Activated T-cell treated with anti-CD3 and anti-CD28 coated beads for 24 hours (primary cell): ENCODE measurements at places on chromosomes 4 and X.

DNA sequence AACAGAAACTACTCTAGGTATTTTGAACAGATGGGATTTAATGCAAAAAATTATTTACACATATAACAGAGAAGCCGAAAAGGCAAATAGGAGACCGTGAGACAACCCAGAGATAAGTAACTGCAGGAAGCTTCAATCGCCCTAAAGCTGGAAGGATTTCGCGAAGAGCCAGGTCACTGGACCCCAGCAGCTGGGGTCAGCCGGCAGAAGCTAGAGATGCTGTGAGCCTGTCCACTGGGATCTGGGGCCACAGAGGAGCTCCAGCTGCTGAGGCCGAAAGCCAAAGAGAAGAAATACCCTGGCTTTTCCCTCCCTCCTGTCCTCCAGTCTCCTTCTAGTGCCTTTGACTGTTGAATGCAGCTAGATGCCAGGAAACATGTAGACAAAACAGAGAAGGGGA lies 192.8 kb upstream of the BCOR start:
- no peak for DNase-seq

- no peak for DNase-seq
Measured at GRCh38 chr4:23631255-23631950, 258.4 kb downstream of the PPARGC1A start.

- DNase-seq, result no peak
Measured at GRCh38 chr4:14257903-14258302, 630.4 kb upstream of the BOD1L1 start.

GRCh38 chrX:67563469-67564448 lies 19.9 kb downstream of the AR start:
- no peak for DNase-seq

- no peak for DNase-seq
Measured at GRCh38 chr4:71609167-71609566, 174.7 kb downstream of the GC start.

DNA sequence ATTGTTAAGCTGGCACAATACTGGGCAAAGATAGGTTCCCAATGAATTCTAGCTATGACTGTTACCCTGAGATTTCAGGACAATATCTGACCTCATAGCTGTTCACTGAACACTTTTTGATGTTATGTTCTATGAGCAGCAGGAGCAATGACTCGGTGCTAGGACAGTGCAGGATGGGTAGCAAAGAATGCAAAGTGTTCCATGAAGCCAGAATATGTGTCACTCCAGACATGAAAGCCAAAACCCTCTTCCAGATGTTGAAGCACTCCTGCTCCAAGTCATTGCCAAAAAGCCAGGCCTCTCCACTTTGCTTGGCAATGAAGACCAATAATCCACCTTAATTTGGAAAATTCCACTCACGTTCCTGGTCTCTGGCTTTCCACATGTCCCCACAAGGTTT lies 300.9 kb upstream of the CPEB2 start:
- no peak for DNase-seq

- no peak for DNase-seq
Measured at GRCh38 chr4:2996415-2996814, 33.0 kb downstream of the GRK4 start.

GRCh38 chrX:34279866-34280560 lies 147.9 kb upstream of the FAM47A start:
- DNase-seq, result no peak

DNA sequence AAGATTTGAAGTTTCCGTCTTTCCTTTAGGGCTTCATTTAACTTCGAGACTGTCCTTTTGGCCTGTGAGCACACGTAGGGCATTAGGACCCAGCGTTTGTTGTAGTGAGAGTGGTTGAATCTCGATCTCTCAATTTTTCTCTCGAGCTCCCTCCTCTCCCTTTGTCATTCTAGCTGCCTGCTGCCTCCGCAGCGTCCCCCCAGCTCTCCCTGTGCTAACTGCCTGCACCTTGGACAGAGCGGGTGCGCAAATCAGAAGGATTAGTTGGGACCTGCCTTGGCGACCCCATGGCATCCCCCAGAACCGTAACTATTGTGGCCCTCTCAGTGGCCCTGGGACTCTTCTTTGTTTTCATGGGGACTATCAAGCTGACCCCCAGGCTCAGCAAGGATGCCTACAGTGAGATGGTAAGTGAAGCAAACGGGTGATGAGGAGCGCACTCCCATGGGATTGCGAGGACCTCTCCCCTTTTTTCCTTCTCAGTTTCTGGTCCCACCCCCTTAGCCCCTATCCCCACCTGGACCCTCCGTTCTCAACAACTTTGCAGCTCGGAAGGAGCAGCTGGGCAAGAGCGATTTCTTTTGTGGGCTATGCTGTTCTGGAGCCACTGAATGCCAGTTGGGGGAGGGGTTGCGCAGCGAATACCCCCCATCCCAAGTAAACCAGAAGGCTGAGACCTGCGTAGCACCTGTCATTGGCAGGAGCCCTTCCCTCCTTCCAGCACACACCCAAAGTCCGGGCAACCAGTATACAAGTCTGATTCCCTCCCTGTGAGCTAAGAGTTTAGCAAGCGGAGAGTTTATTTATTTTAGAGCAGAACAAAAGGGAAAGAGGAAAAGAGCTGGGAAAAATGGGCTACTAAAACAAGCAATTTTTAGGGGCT lies at the start of gene TMEM35A:
TMEM35A (plus strand) TSS at position 164 of the 883 bp plus-strand sequence; CDS start at position 288, 124 bp downstream.
- DNase-seq, result no peak

- DNase-seq, result no peak
Measured at GRCh38 chr4:183550345-183551093, 45.7 kb downstream of the ING2 start.

GRCh38 chr4:185811509-185812364 lies at the start of gene SORBS2:
TSS of gene SORBS2 (minus strand) at chr4:185812194. CDS start at chr4:185690571, 121,623 bp downstream.
- DNase-seq, result no peak

- no peak for DNase-seq
Measured at GRCh38 chr4:47899639-47900038, 14.7 kb downstream of the NFXL1 start.

DNA sequence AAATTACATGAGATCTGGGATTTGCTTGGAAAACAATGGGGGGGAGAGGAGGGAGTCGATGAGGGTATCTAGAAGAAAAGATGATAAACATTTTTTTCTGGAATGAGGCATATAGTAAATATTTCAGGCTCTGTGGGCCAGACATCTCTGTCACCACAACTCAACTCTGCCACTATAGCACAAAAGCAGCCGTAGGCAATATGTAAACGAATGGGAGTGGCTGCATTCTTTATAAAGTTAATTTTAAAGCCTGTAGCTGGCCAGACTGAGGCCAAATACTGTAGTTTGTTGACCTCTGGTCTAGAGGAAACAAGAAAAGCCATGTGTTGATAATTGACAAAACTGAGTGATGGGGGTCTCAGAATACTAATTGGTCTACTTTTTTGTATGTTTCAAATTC lies 14.1 kb upstream of the TCEANC start:
- DNase-seq, result no peak

- DNase-seq, result no peak
Measured at GRCh38 chr4:110959041-110959643, 336.3 kb upstream of the PITX2 start.

- DNase-seq, result no peak
Measured at GRCh38 chr4:109708990-109709389, 5.7 kb upstream of the CASP6 start.

GRCh38 chr4:1720163-1720983 lies 750 bp downstream of the TMEM129 start:
- DNase-seq, result no peak

- no peak for DNase-seq
Measured at GRCh38 chrX:20432746-20433387, 166.2 kb upstream of the RPS6KA3 start.

DNA sequence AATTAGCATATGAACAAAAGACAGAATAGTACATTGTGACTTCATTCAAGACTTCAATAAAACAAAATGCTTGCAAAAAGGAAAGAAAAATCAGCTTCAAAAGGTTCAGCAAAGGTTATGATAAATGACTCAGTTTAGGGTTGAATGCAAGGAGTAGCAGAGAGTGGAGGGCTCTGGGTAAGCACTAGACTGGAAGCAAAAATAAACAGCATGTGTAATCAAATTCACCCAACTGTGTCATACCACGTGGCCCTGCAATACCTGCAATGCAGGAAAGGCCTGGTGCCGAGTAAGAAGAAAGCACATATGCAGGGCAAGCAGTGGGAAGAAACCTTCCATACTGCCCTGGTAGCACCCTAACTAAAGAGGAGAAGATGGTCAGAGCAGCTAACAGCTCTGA lies 88.7 kb downstream of the ATP11C start:
- DNase-seq, result no peak

DNA sequence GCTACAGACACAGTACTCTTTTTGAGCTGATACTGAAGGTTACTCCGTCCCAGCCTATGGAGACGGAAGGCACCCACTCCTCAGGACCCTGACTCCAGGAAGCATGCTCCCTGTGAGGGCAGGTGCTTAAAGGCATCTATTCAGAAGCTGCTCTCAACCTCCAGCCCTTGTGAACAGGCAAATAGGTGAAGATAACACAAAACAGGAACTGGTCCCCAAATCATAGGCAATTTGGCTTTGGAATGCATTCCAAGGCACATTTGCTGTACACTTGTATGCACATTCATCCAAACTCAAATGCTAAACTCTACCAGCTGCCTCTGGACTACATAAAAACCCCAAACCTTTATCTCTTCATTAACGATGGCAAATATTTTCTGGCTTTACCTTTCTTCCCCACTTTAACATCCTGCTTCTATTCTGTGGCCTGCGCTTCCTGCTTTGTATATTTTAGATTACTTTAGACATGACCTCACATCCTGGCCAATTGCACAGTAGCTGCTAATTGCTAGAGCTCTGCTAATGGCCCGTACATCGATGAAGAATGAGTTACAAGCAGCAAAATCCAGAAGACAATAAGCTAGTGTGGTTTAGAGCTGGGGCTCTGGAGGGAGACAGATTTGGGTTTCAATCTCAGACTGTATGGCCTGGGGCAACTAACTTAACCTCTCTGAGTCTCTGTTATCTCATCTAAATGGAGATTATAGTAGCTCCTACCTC lies 3.2 kb downstream of the SEL1L3 start:
- no peak for DNase-seq

- no peak for DNase-seq
Measured at GRCh38 chr4:34964613-34965012, 1279.7 kb downstream of the ARAP2 start.

GRCh38 chr4:67531379-67531962 lies 13.8 kb downstream of the CENPC start:
- no peak for DNase-seq

DNA sequence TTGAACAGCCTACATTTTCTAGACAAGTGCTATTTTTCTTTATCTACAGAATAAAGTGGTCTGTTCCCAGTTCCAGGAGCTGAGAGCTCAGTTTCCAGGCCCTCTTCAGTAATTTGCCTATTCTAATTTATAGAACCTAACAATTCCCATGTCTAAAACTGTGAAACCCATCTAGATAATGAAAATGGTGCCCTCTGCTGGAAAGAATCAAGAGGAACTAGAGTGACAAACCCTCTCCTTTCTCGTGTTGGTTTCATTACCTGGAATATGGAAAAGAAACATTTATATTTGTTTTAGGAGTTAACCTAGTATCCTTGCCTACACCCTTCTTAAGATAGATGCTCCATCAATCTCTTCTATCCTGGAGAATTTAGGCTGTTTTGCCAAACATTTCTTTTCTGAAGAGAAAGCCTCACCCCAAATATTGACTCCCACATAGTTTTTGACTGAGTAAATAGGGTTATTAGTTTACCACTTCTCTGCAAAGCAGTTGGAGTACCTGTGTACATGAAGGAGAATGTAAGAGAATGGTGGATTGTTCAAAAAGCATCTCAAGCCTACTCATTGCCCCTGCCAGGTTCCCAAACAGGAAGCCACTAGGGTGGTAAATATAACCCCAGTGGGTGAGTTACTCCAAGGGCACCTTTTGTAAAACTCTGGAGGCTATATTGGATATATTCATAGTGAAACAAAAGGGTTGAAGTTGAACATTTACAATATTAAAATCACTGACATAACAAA lies 121.6 kb downstream of the RASL11B start:
- DNase-seq, result no peak
